ENCODE measurements at places on chromosomes 12 and 14.

GRCh38 chr14:37021390-37021789 lies 151.0 kb downstream of the SLC25A21 start:
- DNase-seq = no peak

DNA sequence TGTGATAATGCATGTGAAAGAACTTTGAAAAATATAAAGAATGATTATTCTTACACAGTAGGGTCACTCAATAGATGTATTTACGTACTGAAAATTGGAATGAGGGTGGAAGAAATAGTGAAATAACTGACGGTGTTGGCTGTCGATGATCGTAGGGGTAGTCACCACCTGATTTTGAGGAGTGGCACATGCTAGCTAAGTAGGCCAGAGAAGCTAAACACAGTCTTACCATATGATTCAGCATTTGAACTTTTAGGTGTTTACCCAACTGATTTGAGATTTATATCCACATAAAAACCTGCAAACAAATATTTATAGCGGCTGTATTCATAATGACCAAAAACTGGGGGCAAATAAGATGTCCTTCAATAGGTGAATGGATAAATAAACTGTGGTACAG lies 47.6 kb upstream of the HIF1A start:
- no peak for DNase-seq

DNA sequence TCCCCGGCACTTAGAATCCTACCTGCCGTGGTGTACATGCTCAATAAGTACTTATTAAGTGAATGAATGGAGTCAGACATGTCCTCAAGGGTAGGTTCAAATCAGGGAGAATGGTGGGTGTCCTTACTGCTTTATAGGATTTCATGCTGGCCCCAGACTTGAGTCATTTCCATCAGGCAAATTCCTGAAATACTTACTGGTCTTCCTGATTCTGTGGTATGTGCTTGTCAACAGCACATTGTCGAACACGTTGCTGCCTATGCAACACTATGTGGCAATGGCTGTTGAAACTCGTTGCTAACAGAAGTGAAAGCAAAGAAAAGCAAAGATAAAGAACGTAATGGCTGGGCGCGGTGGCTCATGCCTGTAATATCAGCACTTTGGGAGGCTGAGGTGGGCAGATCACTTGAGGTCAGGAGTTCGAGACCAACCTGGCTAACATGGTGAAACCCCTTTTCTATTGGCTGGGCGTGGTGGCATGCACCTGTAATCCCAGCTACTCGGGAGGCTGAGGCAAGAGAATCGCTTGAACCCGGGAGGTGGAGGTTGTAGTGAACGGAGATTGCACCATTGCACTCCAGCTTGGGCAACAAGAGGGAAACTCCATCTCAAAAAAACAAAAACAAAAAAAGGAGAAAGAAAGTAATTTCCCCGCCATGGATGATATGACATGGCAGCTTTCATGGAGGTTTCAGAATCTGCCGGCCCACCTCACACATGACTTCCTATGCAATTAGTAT lies 214.9 kb downstream of the ZFP36L1 start:
- DNase-seq = peak; percentile 94

GRCh38 chr12:117067638-117068037 lies 31.6 kb downstream of the TESC start:
- no peak for DNase-seq

DNA sequence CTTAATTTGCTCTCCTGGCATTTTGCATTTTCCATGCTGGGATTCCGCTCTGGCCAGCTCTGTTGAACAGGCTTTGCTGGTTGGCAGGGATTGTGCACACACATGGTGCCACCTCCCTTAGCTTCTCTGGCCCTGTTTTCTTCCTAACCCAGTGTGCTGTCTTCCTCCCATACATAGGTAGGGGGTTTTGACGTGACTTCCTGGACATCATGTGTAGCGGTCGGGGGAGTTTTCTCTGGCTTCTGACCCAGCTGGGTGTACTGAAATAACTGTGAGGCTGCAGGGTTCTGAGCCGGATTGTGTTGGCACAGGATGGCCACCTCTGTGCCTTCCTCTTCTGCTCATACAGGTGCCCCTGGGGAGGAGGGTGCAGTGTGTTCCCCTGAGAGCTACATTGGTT lies 25.7 kb downstream of the C14orf132 start:
- no peak for DNase-seq

- DNase-seq = no peak
Observed at GRCh38 chr12:110775997-110776396, 33.3 kb upstream of the PPP1CC start.

DNA sequence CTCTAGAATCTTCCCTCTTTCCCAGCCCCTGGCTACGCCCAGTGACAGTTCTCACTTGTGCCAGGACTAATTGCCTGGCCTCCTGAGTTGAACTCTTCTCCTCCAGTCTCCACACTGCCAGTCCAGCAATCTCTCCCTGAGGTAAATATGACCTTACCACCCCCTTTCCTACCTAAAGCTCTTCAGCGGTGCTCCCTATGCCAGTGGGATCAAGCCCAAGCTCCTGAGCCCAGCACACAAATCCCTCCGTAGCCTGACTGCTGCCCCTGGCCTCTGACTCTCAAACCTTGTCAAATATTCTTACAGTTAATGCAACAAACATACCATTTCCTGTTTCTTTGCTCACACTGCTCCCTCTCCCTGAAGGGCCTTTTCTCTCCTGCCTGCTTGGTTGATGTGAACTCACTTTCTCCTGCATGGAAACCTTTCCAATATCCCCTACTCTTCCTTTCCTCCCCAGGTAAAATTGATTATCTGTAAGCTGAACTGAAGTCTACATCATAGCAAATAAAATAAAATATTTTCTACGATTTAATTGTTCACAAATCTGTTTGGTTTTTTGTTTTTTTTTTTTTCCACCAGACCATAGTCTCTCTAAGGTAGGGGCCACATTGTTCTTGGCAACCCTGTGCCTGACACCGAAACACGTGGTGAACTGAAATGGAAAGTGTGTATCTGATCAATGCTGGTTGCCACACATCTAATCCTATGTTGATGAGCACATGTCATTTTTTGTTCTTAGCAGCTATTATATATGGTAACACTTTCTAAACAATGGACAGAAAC lies 147.5 kb downstream of the SLC38A6 start:
- no peak for DNase-seq

GRCh38 chr12:76037130-76038103 lies 5.8 kb upstream of the PHLDA1 start:
- DNase-seq = peak; percentile 34

- DNase-seq = peak; percentile 8
Observed at GRCh38 chr12:44774815-44775411, 101.2 kb downstream of the NELL2 start.

GRCh38 chr14:41609704-41610183 lies 3.1 kb downstream of the LRFN5 start:
- DNase-seq = no peak

DNA sequence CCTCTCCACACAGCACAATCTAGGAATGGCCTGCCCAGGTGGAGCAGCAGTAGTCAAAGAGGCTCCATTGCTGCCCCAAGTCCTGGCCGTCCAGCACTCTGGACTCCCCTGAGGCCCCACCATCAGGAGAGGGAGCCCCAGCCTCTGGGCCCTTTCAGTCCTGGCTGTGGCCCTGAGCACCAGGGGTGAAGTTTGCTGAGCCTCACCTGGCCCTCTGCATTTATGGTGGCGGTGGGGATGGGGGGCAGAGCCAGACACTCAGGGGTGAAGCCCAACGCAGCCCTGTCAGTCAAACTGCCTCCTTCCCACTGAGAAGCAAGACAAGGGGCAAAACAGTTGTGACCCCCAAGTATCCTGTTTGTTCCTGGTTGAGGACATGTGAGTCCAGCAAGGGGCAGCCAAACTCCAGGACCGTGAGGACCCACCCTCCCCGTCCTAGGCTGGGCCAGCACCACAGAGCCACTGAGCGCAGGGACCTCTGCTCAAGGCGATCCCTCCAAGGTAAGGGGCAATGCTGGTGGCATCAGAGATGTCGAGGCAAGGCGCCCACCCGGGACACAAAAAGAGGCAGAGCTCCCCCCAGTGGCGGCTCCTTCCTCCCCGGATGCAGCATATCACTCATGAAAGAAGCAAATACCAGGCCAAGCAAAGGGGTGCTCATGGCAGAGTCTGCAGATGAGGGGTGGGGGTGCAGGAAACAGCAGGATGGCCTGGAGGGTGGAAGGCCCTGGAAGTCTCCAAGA lies 4.8 kb upstream of the AMN start:
- peak; percentile 46 for DNase-seq

GRCh38 chr12:100833282-100833681 lies 38.7 kb downstream of the ANO4 start:
- DNase-seq = no peak

DNA sequence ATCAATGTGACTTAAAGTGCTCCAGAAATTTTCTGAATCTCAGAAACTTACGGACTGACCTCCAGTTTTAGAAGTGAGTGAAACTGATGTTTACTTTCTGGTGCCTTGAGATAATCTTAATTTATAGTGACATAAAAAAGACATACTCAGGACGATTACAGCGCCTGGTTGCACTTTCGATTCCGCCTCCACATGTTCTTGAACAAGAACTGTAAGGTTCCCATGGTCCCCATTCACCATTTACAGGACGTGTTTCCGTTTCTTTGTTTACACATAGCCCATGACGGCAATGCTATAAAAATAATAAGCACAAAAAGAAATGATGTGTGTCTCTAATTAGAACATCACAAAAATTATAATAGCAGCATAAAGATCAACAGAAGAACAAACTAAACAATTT lies 98.2 kb downstream of the ADAMTS20 start:
- DNase-seq = no peak

DNA sequence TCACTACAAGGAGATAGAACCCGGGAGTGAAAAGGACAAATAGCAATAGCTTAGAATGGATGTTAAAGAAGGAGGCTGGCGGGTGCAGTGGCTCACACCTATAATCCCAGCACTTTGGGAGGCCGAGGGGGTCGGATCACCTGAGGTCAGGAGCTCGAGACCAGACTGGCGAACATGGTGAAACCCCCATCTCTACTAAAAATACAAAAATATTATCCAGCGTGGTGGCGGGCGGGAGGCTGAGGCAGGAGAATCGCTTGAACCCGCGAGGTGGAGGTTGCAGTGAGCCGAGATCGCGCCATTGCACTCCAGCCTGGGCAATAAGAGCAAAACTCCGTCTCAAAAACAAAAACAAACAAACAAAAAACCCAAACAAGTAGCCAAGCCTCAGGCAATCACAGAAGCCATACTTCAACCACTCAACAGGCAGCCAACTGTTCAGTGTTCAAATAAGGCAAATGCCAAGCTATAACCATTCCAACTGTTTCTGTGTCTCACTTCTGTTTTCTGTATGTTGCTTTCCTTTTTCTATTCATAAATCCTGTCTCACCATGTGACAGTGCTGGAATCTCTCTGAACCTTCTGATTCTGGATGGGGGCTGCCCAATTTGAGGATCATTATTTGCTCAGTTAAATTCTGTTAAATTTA lies 3.9 kb upstream of the SPTLC2 start:
- DNase-seq = no peak

- DNase-seq = no peak
Observed at GRCh38 chr14:104384776-104385071, 194.8 kb upstream of the C14orf180 start.

- peak; percentile 1 for DNase-seq
Observed at GRCh38 chr14:88775532-88775931, 17.2 kb downstream of the EML5 start.

DNA sequence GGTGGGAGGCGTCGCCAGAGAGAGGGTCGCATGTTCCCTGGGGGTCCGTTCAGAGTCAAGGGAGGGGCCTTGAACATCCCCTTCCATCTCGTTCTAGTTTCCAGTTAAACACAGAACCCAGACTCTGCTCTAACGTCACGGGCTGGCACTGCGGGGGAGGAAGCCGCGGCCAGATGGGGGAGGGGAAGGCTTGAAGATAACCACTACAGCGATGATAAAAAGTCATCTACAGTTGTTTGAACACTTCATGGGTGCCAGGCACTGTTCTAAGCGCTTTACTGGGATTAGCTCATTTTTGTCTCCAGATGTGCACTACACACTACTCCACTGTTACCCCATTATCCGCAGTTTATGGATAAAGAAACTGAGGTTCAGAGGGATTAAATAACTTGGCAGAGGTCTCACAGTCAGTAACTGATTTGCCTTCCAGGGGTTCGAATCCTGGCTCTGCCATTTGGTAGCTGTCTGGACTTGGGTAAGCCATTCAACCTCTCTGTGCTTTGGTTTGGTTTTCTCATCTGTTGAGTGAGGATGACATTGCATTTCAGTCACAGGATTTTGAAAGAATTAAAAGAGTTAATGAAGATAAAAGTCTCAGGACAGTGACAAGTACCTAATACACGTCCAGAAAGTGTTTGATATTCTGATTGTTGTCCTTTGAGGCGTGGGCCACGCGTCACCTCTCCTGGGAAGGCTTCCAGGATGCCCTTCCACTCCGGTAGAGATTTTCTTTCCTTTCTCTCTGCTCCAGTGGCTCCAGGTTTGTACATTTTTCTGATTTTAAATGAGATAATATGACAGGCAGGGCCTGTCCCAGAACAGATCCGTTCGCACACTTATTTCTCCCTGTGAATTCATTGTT lies 798 bp upstream of the RASAL1 start:
- no peak for DNase-seq

DNA sequence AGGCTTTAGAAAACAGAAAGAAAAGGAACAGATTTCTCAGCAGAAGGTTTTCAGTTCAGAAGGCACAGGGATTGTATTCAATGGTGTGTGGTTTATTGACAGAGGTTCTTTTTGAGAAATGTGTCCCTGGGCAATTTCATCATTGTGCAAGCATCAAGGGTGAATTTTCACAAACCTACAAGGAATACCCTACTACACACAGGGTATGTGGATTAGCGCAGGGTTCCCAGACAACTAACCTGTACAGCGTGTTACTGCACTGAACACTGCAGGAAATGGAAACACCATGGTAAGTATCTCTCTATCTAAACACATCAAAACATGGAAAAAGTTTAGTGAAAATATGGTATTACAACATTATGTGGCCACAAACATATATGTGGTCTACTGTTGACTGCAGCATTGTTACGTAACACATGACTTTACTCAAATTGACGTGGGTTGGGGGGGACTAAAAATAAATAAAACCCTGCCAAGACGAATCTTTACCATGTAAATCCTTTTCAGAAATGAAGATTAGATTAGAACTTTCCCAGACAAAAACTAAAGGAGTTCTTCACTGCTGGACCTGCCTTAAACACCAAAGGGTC lies 893.1 kb downstream of the TMEM121 start:
- DNase-seq = no peak

GRCh38 chr12:114995891-114996290 lies 311.9 kb upstream of the TBX3 start:
- DNase-seq = no peak

Measured in RWPE1 (cell line).